Midbrain (tissue), 1 donor: ENCODE measurements at places on chromosomes 3 and 15.

DNA sequence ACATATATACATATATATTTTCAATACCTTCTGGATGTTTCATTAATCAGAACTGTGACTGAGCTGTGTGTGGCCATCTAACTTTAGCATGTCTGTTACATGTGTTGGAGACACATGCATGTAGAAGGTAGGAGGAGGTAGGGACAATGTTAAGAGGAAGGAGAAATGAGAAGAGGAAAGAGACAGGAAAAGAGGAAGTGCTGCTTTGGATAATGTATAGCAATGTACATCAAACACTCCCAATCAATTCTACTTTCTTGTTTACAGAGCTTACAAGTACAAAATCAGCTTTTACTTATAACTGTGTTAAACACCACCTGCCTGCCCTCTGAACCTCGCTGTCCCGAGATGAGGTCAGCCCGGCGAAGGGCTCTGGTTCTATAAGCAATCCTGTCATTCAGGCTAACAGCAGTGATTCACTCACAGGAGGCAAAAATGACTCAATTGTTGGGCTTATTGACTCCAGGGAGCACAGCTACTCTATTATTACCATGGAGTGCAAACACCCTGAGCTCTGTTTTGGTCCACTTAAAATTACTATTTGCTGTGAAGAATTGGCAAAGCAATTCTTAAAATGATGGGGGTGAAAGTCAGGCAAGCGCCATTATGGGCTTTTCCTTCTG, 188.9 kb downstream of the MEIS2 start:
- DNase-seq: no peak

- DNase-seq: no peak
Observed at GRCh38 chr3:192336286-192336685, 391.1 kb downstream of the FGF12 start.

GRCh38 chr3:28139967-28140634, 101.3 kb upstream of the CMC1 start:
- DNase-seq: no peak

- DNase-seq: no peak
Observed at GRCh38 chr15:67735896-67736295, 89.4 kb upstream of the SKOR1 start.

DNA sequence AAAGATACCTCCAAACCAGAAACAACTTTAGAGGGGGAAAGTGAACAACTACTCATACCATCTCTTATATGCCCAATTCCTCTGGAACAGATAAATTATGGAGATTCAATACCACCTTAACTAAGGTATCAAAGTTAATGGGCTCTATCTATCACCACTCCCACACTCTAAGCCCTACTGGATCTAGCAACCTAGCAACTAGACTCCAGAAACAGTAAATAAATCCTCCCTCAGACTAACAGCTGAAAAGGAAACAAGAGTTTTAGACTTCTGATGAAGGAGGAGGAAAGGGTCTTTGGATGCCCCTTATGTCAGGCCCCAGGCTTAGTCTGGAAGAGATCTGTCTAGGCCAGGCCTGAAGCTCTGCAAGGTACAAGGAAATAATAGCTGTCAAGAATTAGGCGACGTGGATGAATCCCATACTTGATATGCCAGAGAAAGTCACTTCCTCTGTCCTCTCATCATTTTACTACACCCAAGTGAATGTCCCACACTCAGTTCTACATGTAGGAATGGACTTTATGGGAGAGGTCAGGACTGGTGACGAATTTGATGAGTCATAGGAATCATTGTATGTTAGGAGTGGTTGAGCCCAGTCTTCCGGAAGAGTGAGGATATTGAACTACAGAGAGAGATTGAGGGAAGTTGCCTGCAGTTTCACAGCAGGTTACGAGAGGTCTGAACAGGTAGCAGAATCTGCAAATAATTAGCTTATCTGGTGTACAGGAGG, 113.8 kb downstream of the AKAP13 start:
- DNase-seq: no peak

- DNase-seq: no peak
Observed at GRCh38 chr3:172285844-172286243, 162.4 kb downstream of the GHSR start.

DNA sequence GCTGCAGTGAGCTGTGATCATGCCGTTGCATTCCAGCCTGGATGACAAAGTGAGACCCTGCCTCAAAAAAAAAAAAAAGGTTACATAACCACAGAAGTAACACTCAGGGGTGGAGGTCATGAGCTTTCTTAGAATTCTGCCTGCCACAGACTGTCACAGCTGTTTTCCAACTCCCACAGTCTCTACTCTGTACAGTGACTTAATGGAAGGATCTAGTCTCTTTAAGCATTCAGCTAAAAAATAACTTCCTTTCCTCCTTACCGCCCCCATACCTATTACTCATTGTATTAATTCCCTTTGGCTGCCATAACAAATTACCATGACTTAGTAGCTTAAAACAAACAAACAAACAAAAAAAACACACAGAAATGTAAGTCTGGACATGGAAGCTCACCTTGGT, 99.6 kb upstream of the UBE2E1 start:
- no peak for DNase-seq

- DNase-seq: no peak
Observed at GRCh38 chr15:39622660-39623516, 42.0 kb downstream of the THBS1 start.
